Liver (tissue), 10 donors: ENCODE measurements at places on chromosomes 11 and 22.

DNA sequence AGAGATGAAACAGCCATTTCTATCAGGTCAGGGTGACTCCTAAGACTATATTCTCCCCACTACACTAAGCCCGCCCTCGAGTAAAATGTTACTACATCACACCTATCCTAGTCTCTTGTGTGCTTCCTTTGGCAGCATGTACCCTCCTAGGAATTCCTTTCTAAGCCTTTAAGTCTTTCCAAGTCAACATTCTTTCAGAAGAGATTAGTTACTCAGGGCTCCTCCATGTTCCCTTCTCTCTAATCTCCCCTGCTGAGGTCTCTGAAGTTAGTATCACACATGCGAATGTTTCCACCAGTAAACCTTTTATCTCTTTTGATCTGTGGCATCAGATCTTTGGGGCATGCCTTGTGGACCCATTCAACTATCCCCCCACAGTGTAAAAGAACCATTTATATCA, 873.7 kb upstream of the FAT3 start:
- DNase-seq: no peak
- H3K36me3 ChIP-seq: no peaks in the 10 kb centered on the region
- H3K4me3 ChIP-seq: no peak overlapping the region
- H3K27me3 ChIP-seq: no peaks in the 10 kb centered on the region

DNA sequence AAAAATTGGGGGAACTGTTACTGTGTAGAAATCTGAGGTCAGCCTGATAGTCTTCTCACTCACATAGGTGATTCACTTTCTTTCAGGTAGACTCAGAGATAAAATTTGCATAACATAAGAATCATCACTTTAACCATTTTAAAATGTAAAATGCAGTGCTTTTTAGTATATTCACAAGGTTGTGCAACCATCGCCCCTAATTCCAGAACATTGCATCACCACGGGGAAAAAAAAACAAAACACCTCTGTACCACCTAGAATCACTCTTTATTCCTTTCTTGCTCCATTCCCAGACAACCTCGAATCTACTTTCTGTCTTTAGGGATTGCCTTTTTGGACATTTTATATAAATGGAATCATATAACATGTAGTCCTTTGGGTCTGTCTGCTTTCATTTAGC, 20.9 kb downstream of the CHEK1 start:
- H3K27me3 ChIP-seq: no peaks in the 10 kb centered on the region
- H3K4me3 ChIP-seq: no peak overlapping the region
- no peak for DNase-seq
- no peaks in the 10 kb centered on the region for H3K4me1 ChIP-seq

DNA sequence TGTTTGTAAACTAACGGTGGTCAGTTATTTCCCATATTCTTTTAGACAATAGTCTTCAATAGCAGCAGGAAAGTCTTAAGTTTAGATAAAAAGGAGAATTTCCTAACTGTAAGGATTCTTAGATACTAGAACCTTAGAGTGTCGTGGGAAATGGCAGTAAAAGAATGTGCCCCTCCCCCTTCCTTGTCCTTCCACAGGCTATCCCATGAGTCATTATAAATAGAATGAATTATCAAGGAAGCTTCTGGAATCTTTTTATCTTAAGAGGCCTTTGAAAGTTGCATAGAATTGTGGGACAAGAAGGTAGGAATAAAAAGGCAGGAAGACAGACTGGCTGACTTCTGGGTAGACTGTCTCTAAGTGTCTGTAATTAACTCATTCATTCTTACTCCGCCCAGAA, 165.2 kb upstream of the TBCEL start:
- no peak overlapping the region for H3K27ac ChIP-seq
- no peaks in the 10 kb centered on the region for H3K36me3 ChIP-seq
- H3K4me1 ChIP-seq: no peaks in the 10 kb centered on the region
- DNase-seq: no peak
- H3K27me3 ChIP-seq: no peaks in the 10 kb centered on the region

GRCh38 chr22:45102896-45103420, 60.8 kb upstream of the NUP50 start:
- H3K4me1 ChIP-seq: no peaks in the 10 kb centered on the region
- no peaks in the 10 kb centered on the region for H3K36me3 ChIP-seq
- H3K27ac ChIP-seq: no peak overlapping the region
- DNase-seq: no peak
- no peak overlapping the region for H3K4me3 ChIP-seq
- H3K27me3 ChIP-seq: no peaks in the 10 kb centered on the region

DNA sequence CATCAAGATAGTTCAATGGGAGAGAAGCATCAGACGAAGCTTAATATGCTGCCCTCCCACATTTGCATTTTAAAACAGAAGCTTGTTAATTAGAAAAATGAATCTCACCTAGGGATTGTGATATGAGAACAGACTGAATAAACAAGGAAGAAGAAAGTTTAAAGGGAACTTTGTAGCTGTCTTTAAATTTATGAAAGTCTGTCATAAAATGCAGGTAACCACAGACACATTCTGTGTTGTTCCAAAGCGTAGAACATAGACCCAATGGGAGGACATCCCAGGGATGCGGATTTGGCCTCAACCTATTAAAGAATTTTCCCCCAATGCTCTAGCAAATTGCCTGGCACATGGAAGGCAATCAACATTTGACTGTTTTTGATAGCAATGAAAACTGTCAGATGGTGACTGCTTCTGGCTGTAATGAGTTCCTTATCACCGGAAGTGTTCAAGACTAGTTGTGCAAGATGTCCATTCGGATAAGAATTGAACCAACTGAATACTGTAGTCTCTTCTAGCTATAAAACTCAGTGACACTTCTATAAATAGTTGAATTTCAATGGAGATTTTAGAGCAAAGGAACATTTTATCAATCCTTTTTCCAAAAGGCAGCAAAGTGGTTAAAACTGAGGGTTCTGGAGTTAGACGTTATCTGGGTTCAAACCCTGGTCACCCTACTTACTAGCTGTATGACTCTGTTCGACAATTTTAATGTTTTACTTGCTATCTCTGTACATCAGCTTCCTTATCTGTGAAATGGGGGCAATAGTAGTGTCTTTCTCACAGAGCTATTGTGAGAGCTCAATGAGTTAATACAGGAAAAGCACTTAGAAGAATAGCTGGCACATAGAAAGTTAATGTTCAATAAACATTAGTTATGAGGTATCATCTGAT, 64.9 kb downstream of the LIF start:
- H3K27me3 ChIP-seq: no peaks in the 10 kb centered on the region
- H3K4me1 ChIP-seq: no peaks in the 10 kb centered on the region

DNA sequence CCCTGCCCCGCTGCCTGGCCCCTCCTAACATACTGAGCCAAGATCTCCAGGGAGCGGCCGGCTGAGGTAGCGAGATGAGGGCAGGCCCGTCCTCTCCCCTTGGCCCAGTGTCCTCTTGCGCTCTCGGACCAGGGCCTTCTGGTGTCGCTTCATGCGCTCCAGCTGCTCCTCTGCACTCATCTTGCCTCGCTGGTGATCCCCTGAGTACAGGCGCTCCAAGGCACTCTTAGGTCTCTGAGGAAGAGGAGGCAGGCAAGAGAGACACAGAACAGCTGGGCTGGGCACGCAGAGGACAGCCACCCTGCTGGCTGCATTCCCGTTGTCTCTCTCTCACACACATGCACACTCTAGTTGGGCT, 50.6 kb downstream of the C11orf58 start:
- H3K4me1 ChIP-seq: peaks cover 63% of the 10 kb centered on the region
- H3K4me3 ChIP-seq: no peak overlapping the region
- peak overlapping the region; percentile 52 for H3K27ac ChIP-seq
- peaks cover 5% of the 10 kb centered on the region for H3K36me3 ChIP-seq
- no peaks in the 10 kb centered on the region for H3K27me3 ChIP-seq

DNA sequence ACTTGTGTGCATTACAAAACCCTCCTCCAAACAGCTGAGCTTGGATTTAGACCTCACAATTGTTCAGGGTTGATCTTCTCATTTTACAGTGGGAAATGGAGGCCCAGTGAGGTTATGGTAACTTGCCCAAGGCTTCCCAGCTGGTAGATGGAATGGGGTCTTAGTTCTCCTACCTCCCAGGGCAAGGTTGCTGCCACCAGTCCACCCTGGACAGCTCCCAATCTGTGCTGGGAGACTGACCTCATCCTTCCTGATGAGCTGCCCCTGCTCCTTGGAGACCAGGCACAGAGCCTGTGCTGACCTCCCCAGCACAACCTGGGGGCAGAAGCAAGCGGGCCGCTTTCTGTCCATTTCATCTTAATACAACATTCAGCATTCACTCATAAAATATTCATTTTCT, 190.7 kb downstream of the ST3GAL4 start:
- H3K36me3 ChIP-seq: no peaks in the 10 kb centered on the region
- DNase-seq: no peak
- H3K27me3 ChIP-seq: no peaks in the 10 kb centered on the region
- no peak overlapping the region for H3K4me3 ChIP-seq
- no peak overlapping the region for H3K27ac ChIP-seq

DNA sequence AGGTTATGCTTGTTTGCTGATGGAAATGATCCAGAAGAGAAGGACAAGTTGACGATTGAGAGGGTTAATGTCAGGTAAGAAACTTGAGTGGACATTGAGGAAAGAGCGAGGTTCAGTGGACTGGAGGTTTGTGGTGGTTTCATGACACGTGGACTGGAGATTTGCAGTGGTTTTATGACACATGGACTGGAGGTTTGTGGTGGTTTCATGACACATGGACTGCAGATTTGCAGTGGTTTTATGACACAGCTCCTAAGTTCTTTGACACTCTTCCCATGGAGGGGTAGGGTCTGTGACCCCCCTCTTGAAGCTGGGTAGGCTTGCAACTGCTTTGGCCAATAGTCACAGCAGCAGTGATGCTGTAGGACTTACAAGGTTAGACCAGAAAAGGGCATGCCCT, 5.4 kb upstream of the MAPK8IP2 start:
- no peaks in the 10 kb centered on the region for H3K27me3 ChIP-seq
- DNase-seq: no peak
- peaks cover 3% of the 10 kb centered on the region for H3K4me1 ChIP-seq
- H3K4me3 ChIP-seq: no peak overlapping the region
- H3K27ac ChIP-seq: no peak overlapping the region

DNA sequence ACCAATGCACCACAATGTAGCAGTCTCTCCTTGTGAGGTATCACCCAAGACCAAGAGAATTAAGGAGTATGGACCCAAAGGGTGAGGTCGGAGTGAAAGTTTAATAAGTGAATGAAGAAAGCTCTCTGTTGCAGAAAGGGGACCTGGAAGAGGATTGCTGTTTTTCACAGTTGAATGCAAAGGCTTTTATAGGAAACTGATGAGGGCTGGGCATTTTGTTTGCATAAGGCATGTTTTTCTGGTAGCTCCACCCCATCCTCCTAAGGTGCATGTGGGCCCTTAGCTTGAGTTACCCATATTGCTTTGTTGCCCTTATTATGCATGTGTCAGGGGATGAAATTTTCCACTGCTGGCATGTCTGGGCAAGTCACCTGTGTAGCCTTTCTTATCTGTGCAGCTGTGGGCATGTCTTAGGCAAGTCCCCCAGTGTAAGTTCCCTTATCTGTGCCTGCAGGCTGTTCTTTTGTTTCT, 64.7 kb downstream of the BDNF start:
- H3K27me3 ChIP-seq: no peaks in the 10 kb centered on the region
- no peak overlapping the region for H3K27ac ChIP-seq
- H3K4me1 ChIP-seq: no peaks in the 10 kb centered on the region
- no peak overlapping the region for H3K4me3 ChIP-seq
- H3K36me3 ChIP-seq: no peaks in the 10 kb centered on the region

DNA sequence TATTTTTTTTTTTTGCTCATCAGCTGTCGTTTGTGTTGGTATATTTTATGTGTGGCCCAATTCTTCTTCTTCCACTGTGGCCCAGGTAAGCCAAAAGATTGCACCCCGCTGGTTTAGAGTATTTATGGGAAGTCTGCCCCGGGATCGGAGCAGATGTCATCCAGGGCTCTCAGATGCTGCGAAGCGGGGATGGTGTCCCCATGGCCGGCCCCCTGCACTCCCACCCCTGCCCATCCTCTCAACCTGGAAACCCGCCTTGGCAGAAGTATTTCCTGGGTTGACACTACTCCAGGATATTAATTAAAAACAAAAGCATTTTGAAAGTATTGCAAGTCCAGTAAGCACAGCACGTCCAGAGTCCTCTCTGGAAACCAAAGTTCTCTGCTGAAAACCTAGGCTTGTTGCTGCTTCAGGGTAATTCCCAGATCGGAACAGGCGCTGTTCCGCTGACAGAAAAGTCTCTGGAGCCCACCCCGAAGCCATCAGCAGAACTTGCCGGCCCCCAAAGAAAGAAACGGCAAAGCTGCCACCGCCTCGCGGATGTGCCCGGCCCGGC, 833 bp downstream of the SCUBE2 start:
- H3K27me3 ChIP-seq: no peaks in the 10 kb centered on the region
- no peaks in the 10 kb centered on the region for H3K4me1 ChIP-seq
- H3K27ac ChIP-seq: no peak overlapping the region

- no peak overlapping the region for H3K4me3 ChIP-seq
- H3K27me3 ChIP-seq: no peaks in the 10 kb centered on the region
- DNase-seq: no peak
- no peak overlapping the region for H3K27ac ChIP-seq
Measured at GRCh38 chr11:59765068-59765735, 10.0 kb downstream of the STX3 start.

- H3K4me1 ChIP-seq: no peaks in the 10 kb centered on the region
- no peaks in the 10 kb centered on the region for H3K36me3 ChIP-seq
- H3K4me3 ChIP-seq: no peak overlapping the region
- no peak for DNase-seq
- no peaks in the 10 kb centered on the region for H3K27me3 ChIP-seq
Measured at GRCh38 chr11:67364169-67364568, 9.2 kb downstream of the CLCF1 start.

- no peaks in the 10 kb centered on the region for H3K4me1 ChIP-seq
- no peak overlapping the region for H3K27ac ChIP-seq
Measured at GRCh38 chr11:76179147-76179546, 27.2 kb downstream of the WNT11 start.

DNA sequence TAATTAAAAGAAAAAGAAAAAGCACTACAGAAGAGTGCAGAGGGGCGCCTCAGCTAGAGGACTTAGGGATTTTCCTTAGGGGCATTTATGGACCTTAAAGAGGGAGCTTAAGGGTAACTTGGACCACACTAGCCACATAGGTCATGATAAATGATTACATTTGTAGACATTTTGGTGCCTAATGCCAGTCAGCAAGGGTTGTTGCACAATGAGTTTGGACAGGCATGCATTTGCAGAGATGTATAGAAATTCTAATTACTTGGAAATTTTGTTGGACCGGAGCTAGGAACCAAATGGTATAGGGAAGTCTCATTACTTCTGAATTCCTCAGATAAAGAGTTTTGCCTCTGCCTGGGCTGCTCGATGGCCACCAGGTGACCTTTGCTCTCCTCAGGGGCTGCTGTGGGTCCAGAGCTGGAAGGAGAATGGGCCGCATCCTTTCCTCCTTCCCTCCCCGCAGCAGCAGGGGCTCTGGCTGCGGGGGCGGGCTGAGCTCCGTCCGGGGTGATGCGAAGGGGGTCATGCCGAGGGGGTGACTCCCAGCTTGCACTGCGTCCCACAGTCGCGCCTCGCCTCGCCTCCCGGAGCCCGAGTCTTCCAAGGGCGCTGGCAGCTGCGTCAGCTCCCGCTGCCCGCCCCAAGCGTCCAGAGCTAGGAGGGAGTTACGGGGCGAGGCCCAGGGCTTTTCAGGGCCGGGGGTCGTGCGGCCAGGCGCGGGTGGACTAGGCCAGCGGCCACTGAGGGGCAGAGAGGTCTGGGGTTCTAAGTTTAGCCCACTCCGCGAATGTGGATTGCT, 20.3 kb upstream of the MALAT1 start:
- no peaks in the 10 kb centered on the region for H3K36me3 ChIP-seq
- peaks cover 27% of the 10 kb centered on the region for H3K4me1 ChIP-seq
- H3K27ac ChIP-seq: peak overlapping the region; percentile 93
- H3K4me3 ChIP-seq: no peak overlapping the region
- H3K27me3 ChIP-seq: no peaks in the 10 kb centered on the region

GRCh38 chr11:65547446-65548125, 10.6 kb downstream of the LTBP3 start:
- peaks cover 45% of the 10 kb centered on the region for H3K4me1 ChIP-seq
- no peak overlapping the region for H3K27ac ChIP-seq
- no peak for DNase-seq

GRCh38 chr22:32696089-32696488, 105.4 kb upstream of the TIMP3 start:
- H3K36me3 ChIP-seq: no peaks in the 10 kb centered on the region
- peaks cover 2% of the 10 kb centered on the region for H3K4me1 ChIP-seq
- H3K27ac ChIP-seq: no peak overlapping the region
